Hepatic stellate cell (primary cell): ENCODE measurements at places on chromosomes 12 and 14.

DNA sequence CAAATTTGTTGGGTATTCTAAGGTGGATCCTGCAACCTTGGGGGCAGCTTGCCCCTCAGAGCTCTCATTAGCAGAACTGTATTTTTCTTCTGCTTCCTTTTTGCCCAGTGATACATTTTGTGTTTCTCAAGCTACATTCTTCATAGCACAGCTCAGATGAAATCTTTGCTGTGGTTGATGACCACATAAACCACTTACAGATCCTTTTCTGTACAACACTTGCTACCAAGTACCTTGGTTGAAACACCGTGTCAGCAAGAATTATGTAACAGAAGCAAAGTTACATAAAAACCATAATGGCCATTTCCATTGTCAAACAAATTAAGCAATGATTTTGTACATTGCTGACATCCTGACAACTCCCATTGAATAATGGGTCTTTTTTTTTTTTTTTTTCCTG, 9.7 kb upstream of the PLBD1 start:
- DNase-seq = no peak

- DNase-seq = no peak
These were observed 95.5 kb upstream of the OVCH1 start for GRCh38 chr12:29593001-29593400.

- DNase-seq = no peak
These were observed 151.4 kb downstream of the KCNC2 start for GRCh38 chr12:75058228-75058627.

GRCh38 chr12:111034083-111034885, 113.9 kb upstream of the MYL2 start:
- DNase-seq = no peak

- DNase-seq = no peak
These were observed 250.2 kb downstream of the C12orf50 start for GRCh38 chr12:87779016-87779415.

DNA sequence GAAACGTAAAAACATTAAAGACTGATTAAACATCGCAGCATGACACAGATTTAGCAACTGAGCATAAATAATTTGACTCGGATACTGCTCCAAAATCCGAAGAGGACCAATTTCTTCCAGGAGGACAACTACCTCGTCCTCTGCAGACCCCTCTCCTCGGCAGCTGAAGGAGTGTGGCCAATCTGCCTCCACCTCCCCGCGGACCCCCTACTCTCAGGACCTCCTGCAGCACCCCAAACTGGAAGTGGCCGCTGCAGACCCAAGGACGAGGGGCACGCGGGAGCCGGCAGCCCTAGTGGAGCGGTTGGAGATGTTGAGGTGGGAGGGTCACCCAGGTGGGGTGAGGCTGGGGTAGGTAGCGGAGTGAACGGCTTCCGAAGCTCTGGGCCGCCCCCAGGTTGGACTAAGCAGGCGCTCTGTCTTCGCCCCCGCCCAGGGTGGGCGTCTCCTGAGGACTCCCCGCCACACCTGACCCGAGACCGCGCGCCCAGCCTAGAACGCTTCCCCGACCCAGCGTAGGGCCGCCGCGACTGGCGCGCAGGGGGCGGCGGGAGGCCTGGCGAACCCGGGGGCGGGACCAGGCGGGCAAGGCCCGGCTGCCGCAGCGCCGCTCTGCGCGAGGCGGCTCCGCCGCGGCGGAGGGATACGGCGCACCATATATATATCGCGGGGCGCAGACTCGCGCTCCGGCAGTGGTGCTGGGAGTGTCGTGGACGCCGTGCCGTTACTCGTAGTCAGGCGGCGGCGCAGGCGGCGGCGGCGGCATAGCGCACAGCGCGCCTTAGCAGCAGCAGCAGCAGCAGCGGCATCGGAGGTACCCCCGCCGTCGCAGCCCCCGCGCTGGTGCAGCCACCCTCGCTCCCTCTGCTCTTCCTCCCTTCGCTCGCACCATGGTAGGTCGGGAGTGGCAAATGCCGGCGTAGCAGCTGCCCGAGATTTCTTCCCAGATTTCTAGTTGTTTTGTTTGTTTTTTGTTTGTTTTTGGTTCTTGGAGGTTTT, at the start of gene CALM1:
TSS of gene CALM1 (plus strand) at position 689 of the 999 bp plus-strand sequence. CDS start at position 891, 202 bp downstream.
- peak; percentile 92 for DNase-seq

DNA sequence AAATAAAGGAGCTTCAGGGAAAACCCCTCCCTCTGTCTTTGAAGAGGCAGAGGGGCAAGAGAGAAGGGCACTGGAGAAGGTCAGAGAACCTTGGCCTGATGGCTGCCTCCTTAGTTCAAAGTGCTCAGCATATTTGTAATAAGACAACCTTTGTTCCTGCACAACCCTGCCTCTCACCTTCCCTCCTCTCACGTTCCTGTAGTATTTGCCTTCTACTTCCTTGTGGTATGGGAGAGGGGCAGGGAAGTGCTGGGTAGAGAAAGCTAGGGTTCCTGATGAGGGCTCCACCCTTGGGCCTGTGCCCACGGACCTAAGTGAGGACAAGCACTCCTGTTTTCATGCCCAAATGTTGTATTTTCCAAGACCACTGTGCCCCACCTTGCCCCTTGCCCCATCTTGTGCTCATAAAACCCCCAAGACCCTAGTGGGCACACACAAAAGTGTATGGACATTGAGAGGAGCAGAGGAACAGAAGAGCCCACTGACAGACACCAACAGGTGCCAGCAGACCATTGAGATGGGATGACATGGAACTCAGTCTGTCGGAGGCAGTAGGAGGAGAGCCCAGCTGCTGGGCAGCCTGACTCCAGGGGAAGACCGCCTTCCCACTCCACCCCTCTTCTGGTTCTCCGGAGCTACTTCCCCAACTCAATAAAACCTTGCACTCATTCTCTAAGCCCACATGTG, 261.5 kb upstream of the CCDC196 start:
- no peak for DNase-seq

- no peak for DNase-seq
These were observed 7.1 kb upstream of the NT5DC3 start for GRCh38 chr12:103848143-103848542.

- DNase-seq = no peak
These were observed 90.6 kb downstream of the LRRK2 start for GRCh38 chr12:40315375-40315774.

GRCh38 chr12:120534703-120535655, 823 bp downstream of the RNF10 start:
- DNase-seq = peak; percentile 82
